ENCODE measurements at places on chromosomes 1 and 21.

GRCh38 chr1:41919131-41919530 is 409 bp upstream of the HIVEP3 start:
- DNase-seq, result no peak

- DNase-seq, result no peak
Measured at GRCh38 chr1:43239484-43239883, 30.3 kb upstream of the TMEM125 start.

DNA sequence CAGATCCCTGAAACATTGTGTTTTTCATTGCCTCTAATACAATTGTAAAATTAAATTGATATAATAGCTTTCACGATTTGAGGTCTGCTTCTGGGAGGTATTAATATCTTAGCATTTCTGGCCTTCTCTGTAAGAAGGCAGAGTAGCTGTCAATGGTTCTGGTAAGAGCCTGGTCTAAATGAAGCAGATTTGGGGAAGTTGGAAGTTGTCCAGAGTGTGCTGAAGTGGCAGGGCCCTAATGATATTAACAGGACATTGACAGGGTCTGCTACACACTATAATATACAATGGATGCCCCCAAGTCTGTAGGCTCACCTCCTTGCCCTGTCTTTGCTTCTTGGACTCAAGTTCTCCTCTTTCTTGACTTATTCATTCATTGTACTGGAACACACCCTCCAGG is 99.5 kb downstream of the C4BPA start:
- no peak for DNase-seq

DNA sequence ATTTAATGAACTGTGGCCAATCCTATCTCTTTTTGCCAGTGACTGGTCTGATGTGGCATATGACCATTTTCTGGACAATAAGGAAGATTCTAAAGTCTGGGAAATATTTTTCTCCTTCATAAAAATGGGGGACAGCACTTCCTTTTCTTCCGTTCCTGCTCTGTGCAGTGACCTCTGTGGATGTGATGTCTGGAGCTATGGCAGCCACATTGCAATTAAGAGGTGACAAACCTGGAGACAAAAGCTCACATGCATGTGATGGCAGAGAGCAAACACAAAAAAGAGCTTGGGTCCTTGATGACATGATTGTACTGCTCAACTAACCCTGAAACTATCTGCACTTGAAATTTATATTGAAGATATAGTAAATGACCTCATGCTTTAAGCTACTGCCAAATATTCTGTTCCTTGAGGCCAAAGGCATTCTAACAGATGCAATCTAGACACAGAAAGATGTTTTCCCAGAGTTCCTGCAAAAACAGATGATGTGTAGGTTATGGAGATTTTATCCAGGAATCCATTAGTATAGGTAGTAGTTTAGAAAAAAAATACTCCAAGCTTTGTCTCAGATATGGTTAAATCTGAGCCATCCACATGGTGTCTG is 2.2 kb upstream of the MAGI3 start:
- no peak for DNase-seq

- DNase-seq, result no peak
Measured at GRCh38 chr1:66332548-66332901, 201.4 kb upstream of the SGIP1 start.

DNA sequence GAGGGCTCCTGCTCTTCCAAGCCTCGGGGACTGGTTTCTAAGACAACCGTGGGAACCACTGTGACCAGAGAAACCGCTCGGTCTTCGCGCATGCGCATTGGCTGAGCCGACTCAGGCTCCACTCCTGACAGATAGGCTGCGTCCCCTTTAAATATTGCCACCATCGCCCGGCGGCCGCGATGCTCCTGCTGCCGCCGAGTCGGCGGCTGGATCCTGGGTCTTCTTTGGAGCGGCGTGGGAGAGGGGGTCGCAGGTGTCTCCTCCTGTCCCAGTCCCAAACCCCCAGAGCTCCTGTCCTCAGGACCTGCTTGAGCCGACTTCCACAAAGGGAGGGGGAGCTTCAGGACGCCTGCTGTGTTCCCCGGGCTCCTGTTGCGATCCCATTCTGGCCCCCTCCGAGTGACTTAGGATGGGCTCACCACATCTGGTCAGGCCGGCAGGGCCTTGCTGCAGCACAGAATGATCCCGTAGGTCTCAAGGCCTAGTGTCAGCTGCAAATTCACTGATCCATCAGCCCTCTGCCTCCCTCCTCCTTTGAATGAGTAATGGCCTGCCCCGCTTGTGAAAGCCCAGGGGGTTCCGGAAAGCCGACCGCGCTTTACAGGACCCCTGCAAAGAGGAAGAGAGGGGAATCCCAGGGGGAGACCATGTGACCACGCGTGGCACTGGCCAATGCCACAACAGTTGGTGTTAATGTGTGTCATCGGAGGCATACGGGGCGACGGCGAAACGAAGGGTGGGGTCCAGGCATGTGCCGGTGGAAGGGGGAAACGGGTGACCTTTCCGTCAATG is 683.2 kb upstream of the TPTE start:
- no peak for DNase-seq

DNA sequence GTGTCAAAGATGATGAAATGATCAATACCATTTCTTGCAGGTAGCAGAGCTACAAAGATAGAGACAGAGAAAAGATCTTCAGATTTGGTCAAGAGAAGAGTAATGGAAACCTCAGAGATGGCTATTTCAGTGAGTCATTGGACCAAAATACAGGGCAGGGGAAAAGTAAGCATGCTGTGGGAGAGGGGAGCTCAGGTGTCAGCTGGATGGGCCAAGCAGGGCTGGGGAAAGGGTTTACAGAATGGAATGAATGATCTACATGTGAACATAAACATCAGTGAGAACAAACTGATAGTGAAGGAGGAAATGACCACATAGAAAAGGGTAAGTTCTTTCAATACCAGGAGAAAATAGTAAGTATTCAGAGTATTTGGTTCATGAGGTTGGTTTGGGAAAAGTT is 61.4 kb upstream of the CNN3 start:
- no peak for DNase-seq

DNA sequence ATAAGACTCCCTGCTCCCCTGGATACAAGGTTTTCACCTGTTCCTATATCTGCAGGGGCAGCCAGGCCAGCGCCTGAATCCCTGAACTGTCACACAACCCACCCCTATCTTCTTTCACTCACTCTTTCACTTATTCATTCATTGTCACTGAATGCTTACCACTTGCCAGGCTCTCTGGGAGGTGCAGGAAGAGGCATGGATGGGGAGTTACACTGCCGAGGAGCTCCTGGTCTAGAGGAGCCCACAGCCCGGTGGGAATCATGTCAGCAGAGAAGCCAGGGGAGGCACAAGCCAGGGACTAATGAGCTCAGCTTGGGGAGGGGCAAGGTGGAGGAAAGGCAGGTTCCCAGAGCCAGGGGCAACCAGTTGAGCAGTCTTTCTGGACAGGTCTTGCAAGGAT is 155.8 kb downstream of the TRABD2B start:
- DNase-seq, result no peak

DNA sequence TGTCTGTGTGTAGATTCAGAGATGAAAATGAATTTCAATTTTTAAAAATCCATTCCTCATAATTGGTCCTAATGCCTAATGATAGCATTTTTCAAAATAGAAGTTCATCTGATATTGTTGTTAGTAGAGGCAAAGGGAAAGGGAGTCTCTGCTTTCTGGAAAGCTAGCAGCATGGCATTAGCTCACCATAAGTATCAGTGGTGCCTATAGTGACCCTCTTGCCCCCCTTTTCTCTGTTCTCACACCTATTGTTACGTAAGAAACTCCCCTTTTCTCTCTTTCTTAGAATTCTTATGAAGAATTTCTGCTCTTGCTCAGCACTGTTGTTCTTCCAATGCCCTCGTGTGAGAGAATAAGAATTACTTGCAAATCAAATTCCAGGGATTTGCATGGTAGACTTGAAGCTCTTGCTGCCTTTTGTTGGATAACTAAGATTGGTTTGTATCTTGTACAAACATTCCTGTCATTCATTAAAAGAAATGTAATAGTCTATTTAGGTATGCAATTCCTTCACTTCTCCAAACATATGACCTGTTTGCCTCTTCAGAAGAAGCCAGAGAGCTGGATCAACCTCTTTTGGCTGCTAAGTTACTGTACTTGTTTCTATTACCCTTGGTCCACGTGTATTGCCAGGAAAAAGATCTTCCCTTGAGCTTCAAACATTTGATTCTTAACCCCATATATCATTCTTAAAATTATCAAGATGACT is 69.2 kb upstream of the MAGI3 start:
- DNase-seq, result no peak

- no peak for DNase-seq
Measured at GRCh38 chr1:92262516-92262915, 36.3 kb downstream of the GLMN start.

GRCh38 chr1:210456731-210457255 is 128.1 kb downstream of the HHAT start:
- no peak for DNase-seq

DNA sequence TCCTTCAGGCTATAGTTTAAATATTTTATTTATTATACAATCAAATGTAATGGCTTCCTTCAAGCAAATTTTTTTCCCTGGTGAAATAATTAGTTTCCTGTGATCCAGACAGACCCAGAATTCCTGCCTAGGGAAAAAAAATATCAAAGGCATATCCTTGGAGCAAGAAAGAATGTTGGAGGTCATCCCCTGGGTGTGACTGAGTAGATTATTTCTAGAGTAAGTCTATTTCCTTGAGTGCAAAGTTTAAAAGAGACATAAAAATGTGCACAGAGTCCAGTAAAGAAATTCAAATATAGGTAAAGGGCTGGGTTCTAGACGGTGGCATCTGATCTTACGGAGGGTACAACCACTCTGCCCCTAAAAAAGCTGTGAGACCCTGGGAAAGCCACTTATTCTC is 32.2 kb upstream of the SAMD13 start:
- DNase-seq, result no peak

- DNase-seq, result no peak
Measured at GRCh38 chr1:190244406-190244805, 233.3 kb downstream of the BRINP3 start.

GRCh38 chr1:246566813-246567645 is 773 bp downstream of the CNST start:
- DNase-seq, result peak; percentile 91

DNA sequence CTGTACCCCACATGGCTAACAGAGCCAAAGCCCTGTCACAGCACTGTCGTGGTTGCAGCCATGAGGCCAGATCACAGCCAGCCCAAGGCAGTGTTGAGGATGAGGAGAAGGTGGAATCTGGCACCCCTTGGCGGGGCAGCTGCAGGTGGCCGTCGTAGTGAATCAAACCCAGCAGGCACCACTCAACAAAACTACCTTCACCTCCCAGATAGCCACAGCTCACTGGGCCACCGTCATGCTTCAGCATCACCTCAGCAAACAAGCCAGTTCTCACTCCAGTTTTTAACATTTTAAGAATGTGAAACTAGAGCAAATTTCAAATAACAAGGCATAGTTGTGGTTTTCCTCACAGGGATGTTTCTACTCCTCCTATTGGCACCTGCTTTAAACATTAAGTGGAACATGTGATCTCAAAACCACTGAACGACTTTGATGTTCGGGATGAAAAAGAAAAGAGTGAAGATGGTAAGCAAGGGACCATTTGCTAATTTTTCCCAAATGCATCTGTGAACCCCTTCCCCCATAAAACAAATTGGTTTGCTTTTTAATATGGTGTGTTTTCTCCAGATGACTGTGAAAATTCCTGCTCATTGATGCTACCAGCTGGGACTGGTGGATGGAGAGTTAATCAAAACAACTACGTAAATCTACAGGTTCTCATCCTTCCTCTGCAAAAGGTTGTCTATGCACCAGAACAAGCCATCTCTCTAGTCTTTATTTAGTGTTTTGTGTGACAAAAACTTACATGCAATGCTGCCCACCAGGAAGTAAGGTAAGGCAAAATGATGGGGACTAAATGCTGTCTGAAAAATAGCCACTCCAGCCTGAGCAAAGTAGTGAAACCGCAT is 45.5 kb downstream of the TOR1AIP2 start:
- DNase-seq, result peak; percentile 12

DNA sequence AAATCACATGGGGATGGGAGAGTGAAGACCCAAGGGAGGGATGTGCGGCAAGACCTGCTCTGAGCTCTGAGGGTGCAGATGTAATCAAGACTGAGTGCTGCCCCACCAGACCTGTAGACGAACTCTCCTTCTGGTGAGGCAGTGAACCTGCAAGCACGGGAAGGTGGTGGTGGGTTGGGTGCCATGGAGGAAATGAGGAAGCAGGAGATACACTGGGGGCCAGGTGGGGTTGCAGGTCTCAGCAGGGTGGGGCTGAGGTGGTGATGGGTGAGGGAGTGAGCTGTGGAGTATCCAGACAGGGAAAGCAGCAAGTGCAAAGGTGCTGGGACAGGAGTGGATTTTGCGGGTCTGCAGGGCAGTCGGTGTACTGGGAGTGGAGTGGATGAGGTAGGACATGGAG is 102.3 kb downstream of the KCNJ15 start:
- DNase-seq, result no peak

DNA sequence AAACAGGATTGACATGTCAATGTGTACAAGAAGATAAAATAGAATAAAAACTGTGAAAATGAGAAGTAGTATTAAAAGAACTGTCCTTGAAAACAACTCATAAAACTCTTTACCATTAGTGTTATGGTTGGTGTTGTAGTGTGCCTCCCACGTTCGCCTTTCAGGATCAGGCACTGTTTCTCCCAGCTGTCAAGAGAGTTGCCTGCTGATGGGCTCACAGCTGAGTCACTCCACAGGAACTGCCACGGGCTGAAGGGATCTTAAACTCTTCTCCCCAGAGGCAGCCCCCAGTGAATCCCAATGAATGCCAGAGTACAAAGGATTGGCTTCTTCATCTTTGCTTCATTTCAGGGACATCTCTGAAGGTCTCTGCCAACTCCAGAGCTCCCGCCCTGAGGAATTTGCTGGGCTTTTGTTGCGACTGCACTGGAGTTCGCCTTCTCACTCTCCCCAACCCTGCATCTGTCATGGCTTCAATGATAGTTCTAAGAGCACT is 119.6 kb downstream of the ADGRL2 start:
- peak; percentile 85 for DNase-seq

DNA sequence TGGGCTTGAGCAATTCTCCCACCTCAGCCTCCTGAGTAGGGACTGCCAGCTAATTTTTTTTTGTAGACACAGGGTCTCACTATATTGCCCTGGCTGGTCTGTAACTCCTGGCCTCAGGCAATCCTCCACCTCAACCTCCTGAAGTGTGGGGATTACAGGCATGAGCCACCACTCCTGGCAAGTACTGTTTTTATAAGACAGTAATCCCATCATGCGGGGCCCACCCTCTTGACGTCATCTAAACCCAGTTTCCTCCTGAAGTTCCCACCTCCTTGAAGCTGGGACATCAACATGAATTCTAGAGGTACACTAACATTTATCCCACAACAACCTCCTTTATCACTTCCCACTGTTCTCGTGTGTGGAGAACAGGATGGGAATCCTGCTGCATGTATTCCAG is 104.7 kb downstream of the SPATA46 start:
- DNase-seq, result no peak

GRCh38 chr1:224189561-224189960 is 6.5 kb downstream of the DEGS1 start:
- peak; percentile 28 for DNase-seq

GRCh38 chr1:151372058-151372934 is at the start of gene SELENBP1:
TSS of gene SELENBP1 (minus strand) at chr1:151372705. CDS start at chr1:151372641, 64 bp downstream.
- DNase-seq, result peak; percentile 57

DNA sequence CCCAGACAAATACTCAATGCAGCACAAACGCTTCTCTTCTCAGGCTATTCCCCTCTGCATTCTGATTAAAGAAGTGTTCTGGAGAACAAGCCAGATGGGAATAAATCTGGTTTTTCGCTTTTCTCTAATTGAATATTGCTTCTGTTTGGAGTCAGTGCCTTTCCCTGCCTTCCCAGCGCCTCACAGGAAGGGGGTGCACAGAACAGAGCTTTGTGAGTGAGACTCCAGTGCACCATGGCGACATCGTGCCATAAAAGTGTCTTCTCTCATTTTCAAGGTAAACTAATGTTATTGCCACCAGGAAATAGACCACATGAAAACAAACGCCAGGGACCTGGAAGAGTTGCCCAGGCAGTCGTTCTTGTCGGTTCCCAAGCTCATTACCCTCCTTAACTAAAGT is 43.6 kb upstream of the SLC45A1 start:
- DNase-seq, result no peak
